ENCODE measurements at places on chromosomes 6 and 20. TPM values are rescaled to one million over a fixed set of nuclear protein-coding genes. Genes with fewer than 3 reads are reported as not detected.
A peak's percentile ranks its signal among the peaks of the same experiment; 100 is the strongest.

DNA sequence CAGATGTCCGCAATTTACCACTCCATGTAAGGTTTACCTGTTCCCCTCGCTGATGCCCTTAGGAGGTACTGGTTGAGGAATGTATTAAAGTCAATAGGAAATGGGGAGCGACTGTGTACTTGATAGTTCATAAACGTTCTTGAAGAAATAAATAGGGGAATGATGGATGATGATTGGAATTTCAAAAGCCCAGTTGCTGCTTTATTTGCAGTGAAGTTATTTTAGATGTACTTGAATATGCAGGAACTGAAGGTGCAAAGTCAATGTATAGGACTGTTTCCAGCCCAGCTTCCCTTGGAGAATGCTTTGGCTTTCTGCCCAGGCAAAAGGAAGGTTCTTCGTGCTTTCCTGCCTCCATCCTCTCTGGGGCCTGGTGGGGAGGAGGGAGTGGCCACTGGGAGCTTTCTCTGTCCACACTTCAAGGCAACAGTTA, 19.8 kb downstream of the ADGRF5 start:
- peak; percentile 20 for DNase-seq

DNA sequence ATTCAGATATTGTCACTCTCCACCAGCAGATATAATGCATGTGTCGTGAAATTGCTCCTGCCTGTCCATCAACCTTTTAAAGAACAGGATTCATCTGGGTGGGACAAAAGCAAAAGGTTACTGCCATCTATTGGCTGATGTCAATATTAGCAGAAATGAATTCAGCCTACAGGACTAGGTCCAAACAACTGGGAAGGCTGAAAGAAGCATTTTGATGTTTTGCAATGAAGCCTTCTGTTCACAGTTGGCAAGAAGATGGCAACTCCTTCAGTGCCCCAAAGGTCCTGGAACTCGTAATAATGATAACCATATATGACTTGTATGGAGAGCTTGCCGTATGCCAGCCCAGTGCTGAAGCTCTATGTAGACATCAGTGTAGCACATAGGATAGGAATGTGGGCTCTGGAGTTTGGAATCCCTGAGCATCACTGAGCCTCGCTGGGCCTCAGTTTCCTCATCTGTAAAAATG, 7.5 kb downstream of the BCAS1 start:
- peak; percentile 59 for DNase-seq

- DNase-seq = no peak
Observed at GRCh38 chr6:65229825-65230224, 477.2 kb downstream of the EYS start.

The LY6G6D gene
- not detected for total RNA-seq

GRCh38 chr20:4444404-4444803, 277.3 kb upstream of the PRND start:
- peak; percentile 93 for DNase-seq

- DNase-seq = no peak
Observed at GRCh38 chr6:57127763-57128162, 37.8 kb downstream of the ZNF451 start.

- DNase-seq = no peak
Observed at GRCh38 chr20:51092338-51092737, 69.4 kb upstream of the KCNG1 start.

The CD40 gene
- 6.5 TPM for total RNA-seq

DNA sequence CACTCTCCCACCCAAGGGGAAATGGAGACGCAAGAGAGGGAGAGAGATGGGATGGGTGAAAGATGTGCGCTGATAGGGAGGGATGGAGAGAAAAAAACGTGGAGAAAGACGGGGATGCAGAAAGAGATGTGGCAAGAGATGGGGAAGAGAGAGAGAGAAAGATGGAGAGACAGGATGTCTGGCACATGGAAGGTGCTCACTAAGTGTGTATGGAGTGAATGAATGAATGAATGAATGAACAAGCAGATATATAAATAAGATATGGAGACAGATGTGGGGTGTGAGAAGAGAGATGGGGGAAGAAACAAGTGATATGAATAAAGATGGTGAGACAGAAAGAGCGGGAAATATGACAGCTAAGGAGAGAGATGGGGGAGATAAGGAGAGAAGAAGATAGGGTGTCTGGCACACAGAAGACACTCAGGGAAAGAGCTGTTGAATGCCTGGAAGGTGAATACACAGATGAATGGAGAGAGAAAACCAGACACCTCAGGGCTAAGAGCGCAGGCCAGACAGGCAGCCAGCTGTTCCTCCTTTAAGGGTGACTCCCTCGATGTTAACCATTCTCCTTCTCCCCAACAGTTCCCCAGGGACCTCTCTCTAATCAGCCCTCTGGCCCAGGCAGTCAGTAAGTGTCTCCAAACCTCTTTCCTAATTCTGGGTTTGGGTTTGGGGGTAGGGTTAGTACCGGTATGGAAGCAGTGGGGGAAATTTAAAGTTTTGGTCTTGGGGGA, 754 bp downstream of the TNF start:
- no peak for DNase-seq

The MLN gene
- not detected for total RNA-seq
